Stimulated activated memory B cell treated with anti-CD40 and anti-IgM and Interleukin-4, amounts not matched to agents 10 μg/mL and 1 μg/mL and 100 μg/mL, for 72 hours (primary cell): ENCODE measurements at places on chromosomes 1 and 21.

DNA sequence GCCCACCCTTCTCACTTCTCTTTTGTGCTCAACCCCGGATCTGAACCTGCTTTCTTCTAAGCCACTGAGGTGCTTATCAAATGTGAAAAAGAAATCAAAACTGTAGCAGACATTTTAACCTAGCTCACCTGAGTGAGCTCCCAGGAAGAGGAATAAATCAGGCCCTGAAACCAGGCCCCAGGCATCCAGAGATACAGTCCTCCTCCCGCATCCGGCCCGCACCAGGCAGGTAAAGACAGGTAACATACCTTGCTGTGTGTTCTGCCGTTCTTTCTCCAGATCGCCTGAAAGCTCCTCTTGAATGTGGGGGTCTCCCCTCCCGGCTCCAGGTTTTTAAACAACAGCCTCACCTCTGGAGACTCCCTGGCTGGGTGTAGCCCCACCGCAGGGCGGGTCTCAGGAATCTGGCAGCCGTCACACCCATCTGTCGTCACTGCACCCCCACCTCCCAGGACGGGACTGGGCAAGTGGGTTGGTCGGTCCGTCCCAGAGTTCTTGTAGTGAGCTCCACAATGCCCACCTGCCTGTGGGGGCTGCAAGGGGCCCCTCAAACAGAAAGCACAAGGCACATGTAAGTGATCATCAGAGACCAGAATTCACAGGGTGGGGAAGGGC lies at the start of gene LAMB3:
Gene LAMB3 (minus strand): TSS at position 305 of the 615 bp plus-strand sequence. CDS start 1,481 bp downstream, outside the sequence.
- ATAC-seq: no peak

GRCh38 chr1:10648689-10649516 lies 147.5 kb downstream of the CASZ1 start:
- no peak for ATAC-seq

GRCh38 chr1:154384650-154385489 lies 20.3 kb upstream of the IL6R start:
- no peak for ATAC-seq

- no peak for ATAC-seq
Observed at GRCh38 chr1:25137106-25137505, 95.2 kb downstream of the SYF2 start.

GRCh38 chr21:32001390-32001789 lies 128.6 kb downstream of the HUNK start:
- no peak for ATAC-seq

- no peak for ATAC-seq
Observed at GRCh38 chr1:88888750-88889149, 2.6 kb downstream of the GTF2B start.

DNA sequence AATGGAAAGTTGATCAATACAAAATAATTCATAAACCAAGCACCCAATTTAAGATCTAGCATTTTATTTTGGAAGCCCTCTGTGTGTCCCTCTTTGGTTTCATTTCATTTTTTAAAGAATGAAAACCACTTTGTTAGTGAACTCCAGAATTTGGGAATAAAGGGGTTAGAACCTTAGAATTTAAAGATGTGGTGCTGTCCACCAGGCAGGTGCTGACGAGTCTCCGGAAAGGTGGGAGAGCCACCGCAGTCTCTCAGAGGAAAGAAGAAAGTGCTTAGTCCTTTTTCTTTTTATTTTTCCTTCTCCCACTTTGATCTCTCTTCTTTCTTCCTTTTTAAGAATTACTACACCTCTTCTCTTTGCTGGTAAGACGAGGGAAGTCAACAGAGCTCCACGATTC lies 20.5 kb upstream of the HIVEP3 start:
- ATAC-seq: no peak

- ATAC-seq: no peak
Observed at GRCh38 chr21:35136586-35137219, 87.6 kb upstream of the RUNX1 start.

GRCh38 chr1:227298512-227299240 lies 19.6 kb downstream of the CDC42BPA start:
- ATAC-seq: no peak

DNA sequence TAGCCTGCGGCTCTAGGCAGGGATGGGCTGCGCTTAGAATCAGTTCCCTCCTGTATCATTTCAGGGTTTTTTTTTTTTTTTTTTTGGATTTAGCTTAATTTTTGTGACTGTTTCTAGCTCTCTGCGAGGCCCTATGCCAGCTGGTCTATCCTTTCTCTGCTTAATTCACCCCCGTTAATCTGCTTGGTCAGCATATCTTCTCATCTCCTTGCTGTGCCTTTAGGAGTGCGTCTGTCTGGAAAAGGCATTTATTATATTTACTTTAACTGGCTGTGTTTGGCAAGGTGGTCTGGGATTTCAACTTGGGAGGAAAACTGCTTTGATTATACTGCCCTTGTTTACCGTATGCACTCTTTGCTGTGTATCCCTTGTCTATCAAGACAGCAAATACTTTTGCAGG lies 184.8 kb upstream of the KIAA0040 start:
- ATAC-seq: no peak

DNA sequence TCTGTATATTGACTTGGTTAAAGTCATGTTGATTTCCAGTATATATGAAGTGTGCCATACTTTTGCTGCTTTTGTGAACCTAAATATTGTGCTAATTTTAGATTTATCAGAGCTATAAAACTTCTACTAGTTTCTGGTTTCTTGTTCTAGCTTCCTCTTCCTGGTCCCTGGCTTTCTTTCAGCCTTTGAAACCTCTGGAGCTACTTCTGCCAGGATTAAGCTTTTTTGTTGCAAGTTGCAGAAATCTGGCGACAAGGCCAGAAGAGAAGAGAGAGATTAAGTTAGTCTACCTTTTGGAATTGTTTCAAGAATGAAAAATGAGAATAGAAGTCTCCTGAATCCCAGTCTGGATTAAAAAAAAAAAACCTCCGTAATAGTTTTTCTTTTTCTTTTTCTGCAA lies 13.5 kb downstream of the RNF2 start:
- ATAC-seq: no peak

- ATAC-seq: no peak
Observed at GRCh38 chr1:34113887-34114286, 51.1 kb downstream of the CSMD2 start.

DNA sequence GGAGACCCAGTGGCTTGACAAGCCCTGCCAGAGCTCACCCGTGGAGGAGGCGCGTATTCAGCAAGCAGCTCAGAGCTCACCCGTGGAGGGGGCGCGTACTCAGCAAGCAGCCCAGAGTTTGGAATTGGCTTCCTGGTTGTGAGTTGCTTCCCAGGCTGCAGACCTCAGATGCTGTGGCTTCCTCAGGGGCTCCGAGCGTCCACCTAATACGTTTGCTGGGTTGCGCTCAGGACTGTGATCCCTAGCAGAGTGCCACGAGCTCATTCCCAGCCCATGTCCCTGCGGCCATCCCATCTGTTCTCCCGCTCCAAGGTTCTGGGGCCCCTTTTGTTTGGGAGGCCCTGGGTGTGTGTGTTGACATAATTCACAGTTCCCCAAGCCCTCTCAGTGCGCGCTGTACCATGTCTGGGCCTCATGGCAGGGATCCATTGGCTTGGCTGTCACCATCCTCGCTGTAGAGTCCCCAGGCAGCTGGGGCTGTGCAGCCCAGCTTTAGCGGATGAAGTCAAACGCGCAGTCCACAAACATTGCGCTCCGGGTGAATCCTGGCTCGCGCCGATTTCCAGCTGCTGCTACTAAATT lies 3.6 kb downstream of the AJAP1 start:
- no peak for ATAC-seq

GRCh38 chr1:200437556-200438203 lies 27.8 kb upstream of the ZNF281 start:
- ATAC-seq: no peak

- no peak for ATAC-seq
Observed at GRCh38 chr1:91697416-91697815, 188.5 kb downstream of the TGFBR3 start.

DNA sequence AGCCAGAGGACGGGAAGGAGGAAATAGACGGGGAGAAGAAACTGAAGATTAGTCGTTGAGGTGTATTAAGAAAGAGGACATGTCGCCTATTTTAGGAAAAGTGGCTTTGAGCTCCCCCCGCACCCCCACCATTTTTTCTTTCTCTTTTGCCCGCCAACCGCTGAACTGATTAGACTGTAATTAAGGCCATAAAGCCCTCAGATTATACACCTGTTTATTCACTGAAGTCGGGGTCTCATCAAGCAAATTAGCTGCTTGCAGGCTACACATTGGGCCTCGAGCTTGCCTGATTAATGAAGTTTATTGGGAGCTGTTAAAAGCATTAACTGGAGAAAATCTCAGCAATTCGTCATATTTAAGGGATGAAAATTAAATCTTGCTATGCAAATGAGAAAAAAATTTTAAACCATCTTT lies 119.4 kb upstream of the RRP15 start:
- ATAC-seq: no peak

DNA sequence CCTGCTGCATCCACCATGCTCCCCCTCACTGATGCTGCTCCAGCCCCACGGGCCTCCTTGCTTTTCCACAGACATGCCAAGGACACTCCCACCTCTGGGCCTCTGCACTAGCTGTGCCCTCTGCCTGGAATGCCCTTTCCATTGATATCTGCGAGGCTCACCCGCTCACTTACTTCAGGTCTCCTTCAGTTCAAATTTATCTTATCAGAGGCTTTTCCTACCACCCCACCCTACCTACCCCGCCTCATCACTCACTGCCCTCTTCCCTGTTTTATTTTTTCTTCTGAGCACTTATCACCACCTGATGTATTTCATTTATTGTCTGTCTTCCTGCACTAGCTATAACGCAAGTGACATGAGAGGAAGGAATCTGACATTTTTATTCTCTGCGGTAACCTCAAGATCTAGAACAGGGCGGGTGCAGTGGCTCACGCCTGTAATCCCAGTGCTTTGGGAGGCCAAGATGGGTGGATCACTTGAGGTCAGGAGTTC lies 7.0 kb downstream of the HSPG2 start:
- ATAC-seq: no peak

GRCh38 chr1:95701450-95702173 lies 467.6 kb downstream of the RWDD3 start:
- ATAC-seq: no peak

- no peak for ATAC-seq
Observed at GRCh38 chr1:43602990-43603389, 47.0 kb upstream of the KDM4A start.

DNA sequence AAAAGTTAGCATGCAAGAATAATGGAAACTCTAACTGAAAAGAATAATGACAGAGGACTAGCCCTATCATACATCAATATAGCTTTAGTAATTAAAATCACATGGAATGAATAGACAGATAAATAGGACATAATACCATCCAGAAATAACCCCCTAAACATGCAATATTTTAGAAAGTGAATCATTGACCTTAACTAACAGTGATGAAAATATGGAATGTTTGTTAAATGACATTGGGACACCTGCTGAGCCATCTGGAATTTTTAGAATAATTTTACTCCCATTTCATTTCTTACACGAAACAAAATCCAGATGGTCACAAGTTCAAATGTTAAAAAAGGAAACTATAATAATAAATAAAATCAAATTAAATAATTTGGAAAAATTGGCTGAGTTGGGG lies 53.1 kb upstream of the FMO3 start:
- ATAC-seq: no peak

GRCh38 chr1:94926915-94927404 lies at the start of gene CNN3:
Gene CNN3, minus strand, starts transcription at chr1:94927110. Its CDS starts 216 bp downstream, at chr1:94926894.
- peak; percentile 90 for ATAC-seq

DNA sequence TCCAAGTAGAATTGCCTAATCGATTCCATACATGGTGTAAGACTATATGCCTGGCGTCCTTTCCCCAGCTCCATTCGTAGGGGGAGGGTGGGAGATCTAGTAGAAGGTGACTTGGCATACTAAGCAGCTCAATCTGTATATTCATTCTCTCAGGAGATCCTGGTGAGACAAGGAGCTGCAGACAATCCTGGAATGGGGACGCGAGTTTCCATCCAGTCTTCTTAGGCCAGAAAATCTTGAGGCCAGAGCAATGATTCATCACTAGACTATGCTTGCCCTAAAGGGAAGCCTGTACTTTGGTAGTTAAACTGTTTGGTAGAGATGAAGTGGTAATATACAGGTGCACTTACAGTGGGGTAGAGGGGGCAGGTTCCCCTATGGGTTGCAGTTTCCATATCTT lies 468.7 kb downstream of the ADGRL2 start:
- no peak for ATAC-seq

GRCh38 chr1:199851439-199852140 lies 175.9 kb upstream of the NR5A2 start:
- ATAC-seq: no peak

GRCh38 chr1:109214695-109215623 lies 1.2 kb downstream of the SARS1 start:
- ATAC-seq: no peak

GRCh38 chr1:28039341-28039740 lies 49.1 kb downstream of the EYA3 start:
- ATAC-seq: no peak

DNA sequence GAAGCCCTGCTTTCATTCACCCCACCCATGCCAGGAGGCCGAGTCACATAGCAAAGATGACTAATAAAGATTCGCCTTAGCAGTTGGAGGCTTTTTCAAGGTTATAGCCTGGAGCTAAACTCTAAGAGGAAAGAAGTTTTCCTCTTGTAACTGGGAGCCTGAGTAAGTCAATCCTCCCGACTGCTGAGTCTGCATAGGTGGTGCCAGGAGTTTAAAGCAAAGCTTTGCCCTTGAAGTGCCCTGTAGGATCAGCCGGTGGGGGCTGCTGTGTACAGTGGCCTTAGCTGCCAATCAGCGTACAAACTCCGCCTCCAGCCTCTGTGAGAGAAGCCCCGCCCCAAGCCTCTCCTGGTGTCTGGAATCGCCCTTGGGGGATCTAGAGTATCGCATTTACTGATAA lies 147.5 kb upstream of the SPATA6 start:
- no peak for ATAC-seq

DNA sequence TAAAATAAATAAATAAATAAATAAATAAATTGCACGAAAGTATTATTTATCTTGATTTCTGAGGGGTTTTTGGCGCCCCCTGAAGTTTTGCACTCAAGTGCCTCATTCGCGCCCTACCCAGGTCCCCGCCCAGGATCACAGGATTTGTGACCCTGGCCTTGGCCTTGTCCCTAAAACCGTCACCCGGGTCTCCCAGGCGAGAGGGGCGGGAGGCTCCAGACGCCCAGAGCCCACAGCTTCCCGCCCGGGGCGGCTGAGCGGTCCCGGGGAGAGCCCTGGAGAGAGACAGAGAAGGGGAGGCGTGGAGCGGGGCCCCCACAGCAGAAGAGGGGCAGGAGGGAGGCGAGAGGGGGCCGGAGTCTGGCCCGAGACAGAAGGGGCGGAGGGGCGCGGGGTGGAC lies 91.8 kb upstream of the CASZ1 start:
- ATAC-seq: no peak

DNA sequence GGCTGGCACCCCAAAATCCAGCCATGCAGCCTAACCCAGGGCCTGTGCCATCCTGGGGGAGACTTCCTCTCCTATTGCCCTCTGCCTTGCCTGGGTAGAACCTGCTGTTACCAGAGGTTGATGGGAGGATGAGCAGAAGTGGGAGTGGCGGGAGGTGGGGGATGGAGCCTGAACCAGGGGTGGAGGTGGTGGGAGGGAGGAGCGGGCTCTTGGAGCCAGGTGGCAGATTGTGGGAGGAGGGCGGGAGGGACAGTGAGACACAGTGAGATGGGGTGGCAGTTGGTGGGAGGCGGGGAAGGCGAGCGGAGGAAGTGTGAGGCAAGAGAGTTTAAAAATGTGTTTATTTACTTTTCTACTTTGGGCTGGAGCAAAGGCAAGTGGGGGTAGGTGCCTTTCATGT lies 87.3 kb downstream of the KCNJ6 start:
- no peak for ATAC-seq

- no peak for ATAC-seq
Observed at GRCh38 chr1:229254910-229255541, 15.9 kb upstream of the RAB4A start.
